ENCODE measurements at places on chromosomes 5 and 9. TPM values are rescaled to one million over a fixed set of nuclear protein-coding genes. Genes with fewer than 3 reads are reported as not detected.

Gene DOCK2
- 3.1 TPM for total RNA-seq

Gene SGCD
- total RNA-seq: 4.8 TPM

Gene ANXA2R
- 3.0 TPM for total RNA-seq

Gene CDH9
- not detected for total RNA-seq

Gene PDZD2
- 0.42 TPM for total RNA-seq

Gene PCDHGB6
- total RNA-seq: 0.09 TPM

Gene RORB
- 0.01 TPM for total RNA-seq

Gene CYLC2
- total RNA-seq: not detected

Gene ACTBL2
- not detected for total RNA-seq

Gene MARCOL
- not detected for total RNA-seq

Gene TAL2
- total RNA-seq: 0.12 TPM

Gene IL5
- not detected for total RNA-seq

Gene PCDHGA8
- total RNA-seq: 0.02 TPM

Gene HNRNPK
- 532 TPM for total RNA-seq

Gene FCN2
- total RNA-seq: not detected

Gene ZNF79
- total RNA-seq: 6.7 TPM

Gene TAF11L10
- total RNA-seq: not detected

Gene LCN15
- total RNA-seq: not detected

Gene GABRA1
- not detected for total RNA-seq

Gene POC5
- 12.6 TPM for total RNA-seq

Gene REEP2
- total RNA-seq: 5.8 TPM

Gene PALM2AKAP2
- 0.36 TPM for total RNA-seq

Gene F2RL2
- 3.6 TPM for total RNA-seq

Gene RNF224
- total RNA-seq: 0.32 TPM

Gene HARS1
- total RNA-seq: 77.2 TPM

Gene ANKRD18B
- 4.6 TPM for total RNA-seq

Gene MATR3
- 170 TPM for total RNA-seq

All from A549 treated with AZD2906 at 1 μM for 4 hours (cell line).